ENCODE measurements at places on chromosomes 16 and 17. TPM values are rescaled to one million over a fixed set of nuclear protein-coding genes. Genes with fewer than 3 reads are reported as not detected.

GRCh38 chr16:75471723-75472633 is 7.5 kb upstream of the TMEM170A start:
- DNase-seq: peak; percentile 78

DNA sequence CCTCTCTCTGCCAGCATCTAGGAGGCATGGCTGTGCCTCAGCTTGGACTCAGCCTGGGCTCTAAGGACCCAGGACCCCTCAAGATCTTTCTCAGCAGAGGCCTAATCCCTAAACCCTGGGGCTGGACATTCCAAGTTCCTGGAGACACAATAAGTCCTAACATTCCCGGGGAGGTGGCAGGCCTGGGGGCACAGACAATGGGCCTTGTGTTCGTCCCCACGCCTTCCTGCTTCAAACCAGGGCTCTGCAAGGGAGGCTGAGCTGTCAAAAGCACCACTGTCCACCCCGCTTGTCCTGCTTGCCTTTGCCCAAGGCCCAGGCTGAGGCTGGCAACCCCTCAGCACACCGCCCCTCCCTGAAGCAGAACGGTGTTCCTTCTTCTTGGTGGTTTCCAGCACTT is 13.7 kb downstream of the SDK2 start:
- peak; percentile 68 for DNase-seq

The APOBR gene
- 10.8 TPM for polyA plus RNA-seq

The IRX5 gene
- polyA plus RNA-seq: not detected

The GAST gene
- polyA plus RNA-seq: not detected

The WRAP53 gene
- 15.5 TPM for polyA plus RNA-seq

The FSCN2 gene
- polyA plus RNA-seq: not detected
